ENCODE measurements at places on chromosomes 11 and 22.

DNA sequence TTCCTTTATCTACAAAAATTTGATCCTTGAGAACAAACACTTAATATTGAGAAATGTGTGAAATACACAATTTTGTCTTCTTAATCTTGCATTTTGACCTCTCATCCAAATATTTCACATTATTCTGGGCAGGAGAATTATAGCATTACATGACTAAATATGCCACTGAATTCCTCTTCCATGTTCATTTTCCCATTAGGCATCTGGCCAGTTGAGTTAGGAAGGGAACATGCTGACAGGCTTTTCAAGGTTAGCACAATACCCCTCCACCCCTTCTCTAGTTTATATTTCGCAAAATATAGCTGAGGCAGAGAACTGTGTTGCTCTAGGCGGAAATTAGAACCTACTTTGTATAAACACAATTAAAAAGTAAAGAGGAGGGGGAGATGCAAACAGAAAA is 271.7 kb upstream of the ZC3H12C start:
- DNase-seq, result no peak

- DNase-seq, result no peak
These were observed 62.7 kb downstream of the SPECC1L start for GRCh38 chr22:24333301-24333700.

DNA sequence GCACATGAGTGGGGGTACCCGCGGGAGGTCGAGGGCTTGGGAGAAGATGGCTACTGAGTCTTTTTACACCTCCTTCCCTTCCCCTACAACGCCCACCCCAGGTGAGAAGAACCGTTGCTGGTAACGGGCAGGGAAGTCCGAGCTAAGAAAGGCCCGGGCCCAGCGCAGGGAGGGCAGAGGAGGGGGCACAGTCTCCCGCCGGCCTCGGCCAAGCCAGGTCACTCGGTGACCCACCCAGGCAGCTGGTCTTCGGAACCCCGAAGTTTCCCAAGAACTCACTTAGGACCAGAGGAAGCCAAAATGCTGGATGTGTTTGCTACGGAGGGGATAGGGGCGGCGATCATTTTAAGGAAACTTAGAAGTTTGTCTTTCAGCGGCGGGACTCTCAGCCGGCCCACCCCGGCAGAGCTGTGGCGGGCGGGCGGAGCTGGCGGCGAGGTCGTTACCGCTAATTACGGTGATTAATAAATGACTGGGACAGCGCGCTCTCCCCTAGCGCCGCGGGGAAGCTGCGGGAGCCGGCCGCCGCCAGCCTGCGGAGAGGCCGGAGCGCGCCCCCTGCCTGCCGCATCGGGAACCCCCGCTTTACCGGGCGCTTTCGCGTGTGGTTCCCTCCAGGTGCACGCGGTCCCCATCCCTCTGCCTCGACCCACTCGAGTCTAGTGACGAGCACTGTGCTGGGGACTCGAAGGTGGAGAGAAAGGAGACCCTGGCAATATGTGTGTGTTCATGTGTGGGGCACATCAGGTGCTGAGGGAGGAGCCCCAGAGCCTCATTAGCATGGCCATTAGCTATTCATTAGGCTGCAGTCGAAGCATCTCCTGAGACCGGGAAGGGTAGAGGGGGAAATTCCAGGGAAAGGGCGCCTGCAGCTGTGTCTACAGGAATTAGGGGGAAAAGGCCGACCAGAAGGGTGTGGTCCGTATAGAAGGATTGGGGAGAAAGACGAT is 945 bp downstream of the ROBO3 start:
- peak; percentile 80 for DNase-seq

DNA sequence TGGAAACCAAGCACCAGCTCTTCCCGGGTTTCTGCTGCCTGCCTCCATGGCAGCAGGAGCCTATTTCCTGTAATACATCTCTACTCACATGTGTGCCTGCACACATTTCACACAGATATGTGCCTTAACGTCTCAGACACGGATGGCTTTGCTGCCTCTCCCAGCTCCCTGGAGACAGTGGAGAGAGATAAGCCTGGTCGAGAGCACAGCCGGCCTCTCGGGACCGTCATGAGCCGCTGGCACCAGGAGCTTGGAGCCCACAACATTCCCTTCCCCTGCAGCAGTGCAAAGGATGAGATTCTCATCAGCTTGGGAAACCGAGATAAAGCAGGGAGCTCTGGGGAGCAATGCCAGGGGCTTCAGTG is 587.7 kb downstream of the BRD1 start:
- no peak for DNase-seq

DNA sequence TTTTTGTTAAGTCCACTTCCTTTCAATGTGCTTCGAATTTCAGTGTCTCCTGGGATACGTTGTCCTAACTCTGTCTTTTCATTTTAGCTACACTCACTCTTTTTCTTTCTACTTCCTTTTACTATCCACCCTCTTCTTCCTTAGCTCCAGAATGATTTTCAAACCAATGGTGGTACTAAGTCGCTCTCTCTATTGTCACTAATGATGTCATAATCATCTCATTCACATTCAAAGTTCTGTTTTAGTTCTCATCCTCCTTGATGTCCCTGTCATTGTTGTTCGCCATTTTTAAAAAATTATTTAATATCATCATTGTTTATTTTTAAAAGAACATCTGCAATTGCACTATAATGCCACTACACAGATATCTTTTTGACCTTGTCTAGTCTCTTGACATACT is 47.3 kb downstream of the NNMT start:
- DNase-seq, result no peak

GRCh38 chr11:60129853-60130252 is 41.4 kb downstream of the MS4A2 start:
- DNase-seq, result no peak

DNA sequence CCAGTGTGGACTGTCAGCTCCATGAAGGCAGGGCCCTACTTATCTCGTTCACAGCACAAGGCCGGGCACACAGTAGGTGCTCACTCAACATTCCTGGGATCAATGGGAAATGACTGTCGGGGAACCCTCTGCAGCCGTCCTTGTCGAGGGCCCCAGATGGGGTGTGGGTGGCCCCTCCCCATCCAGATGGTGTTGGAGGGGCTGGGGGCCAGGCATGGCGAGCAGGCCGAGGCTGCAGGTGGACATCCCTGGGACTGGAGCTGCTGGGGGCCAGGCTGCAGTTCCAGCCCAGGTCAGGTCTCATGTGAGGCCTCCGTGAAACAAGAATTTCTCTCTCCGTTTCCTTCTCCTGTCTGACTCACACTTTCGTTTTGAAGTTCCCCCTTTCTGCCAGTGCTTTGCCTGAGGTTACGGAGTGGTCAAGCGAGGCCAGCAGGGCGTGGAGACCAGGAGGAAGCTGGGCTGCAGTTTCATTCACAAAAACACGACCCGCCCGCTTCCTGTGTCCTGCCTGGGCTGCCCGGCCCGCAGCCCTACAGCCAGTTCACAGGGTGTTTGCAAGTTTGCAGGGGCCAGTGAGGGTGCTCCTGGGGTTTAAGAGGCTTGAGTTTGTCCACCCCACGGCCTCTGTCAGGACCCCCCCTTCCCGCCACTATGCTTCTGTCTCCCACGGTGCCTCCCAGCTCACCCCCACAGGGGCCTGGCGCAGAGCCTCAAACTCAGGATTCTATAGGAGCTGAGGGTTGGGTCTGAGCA is 4.5 kb downstream of the MYEOV start:
- no peak for DNase-seq

DNA sequence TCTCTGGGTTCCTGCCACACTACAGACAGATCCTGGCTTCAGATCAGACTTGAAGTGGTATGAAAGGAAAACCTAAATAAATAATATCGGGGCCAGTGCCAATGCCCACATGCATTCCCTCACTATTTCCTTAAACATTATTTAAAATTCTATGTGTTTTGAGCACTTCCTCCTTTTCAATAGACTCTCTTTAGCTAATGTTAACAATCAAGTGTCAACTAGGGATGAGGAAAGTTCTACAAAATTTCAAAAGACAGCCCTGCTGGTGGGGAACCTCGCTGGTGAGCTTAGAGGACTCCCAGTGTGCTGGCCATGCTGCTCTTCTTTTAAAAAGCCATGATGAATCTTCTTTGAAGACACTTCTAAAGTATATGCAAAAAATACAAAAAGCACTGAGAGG is 87.5 kb downstream of the ENTHD1 start:
- DNase-seq, result no peak

- no peak for DNase-seq
These were observed 12.0 kb upstream of the FOLR1 start for GRCh38 chr11:72179804-72180396.

DNA sequence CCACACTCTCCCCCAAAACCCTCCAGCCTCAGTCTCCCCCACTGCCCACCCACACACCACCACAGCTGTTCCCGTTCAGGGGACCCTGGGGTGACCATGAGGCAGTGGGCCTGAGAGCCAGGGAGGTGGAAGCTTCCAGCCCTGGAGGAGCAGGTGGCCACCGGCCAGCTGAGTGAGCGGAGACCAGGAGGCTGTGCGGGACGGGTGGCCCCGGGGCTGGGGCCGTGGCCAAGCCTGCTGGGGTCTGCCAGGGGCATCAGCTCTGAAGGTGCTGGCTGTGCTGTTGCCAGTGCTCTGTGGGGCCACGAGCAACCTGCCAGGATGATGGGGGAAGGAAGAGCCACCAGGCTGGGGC is 26.0 kb downstream of the OSBPL5 start:
- no peak for DNase-seq

GRCh38 chr11:46066335-46066734 is 54.9 kb downstream of the PHF21A start:
- DNase-seq, result no peak

- DNase-seq, result no peak
These were observed 11.4 kb downstream of the UBE4A start for GRCh38 chr11:118370774-118371173.

- DNase-seq, result no peak
These were observed 226.4 kb downstream of the FAT3 start for GRCh38 chr11:92451063-92451462.

DNA sequence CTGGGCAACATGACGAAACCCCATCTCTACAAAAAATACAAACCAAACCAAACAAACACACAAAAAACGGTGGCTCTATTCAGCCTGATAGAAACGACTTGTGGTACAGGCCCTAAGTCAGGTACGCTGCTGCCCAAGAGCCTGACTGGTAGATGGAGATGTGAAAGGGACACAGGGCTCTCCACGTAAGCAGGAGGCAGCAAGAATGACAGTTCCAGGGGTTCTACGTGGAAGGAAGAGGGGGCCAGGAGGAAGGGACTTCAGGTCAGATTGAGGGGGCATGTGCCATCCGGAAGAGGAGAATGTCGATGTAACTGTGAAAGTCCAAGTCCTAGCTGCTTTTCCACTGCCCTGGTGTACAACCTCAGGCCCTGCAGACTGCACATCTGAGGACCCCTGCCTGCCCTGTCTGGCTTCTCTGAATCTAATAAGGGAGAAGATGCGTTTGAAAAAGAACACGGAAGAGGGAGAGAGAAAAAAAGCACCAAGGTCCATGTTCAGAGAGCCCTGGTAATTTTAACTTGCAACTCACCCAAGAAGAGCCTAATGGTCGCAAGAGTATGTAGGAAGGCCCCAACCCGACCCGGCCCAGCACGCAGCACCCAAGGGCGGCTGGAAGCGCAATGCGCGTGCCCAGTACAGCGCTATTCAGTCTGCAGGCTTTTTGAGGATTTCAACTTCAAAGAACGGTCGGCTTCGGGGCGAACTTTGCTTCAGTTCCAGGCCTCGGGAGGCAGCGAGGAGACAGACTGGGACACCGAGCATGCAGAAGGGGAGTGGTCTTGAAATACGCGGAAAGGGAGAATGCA is 909 bp upstream of the ZNRD2 start:
- DNase-seq, result no peak

GRCh38 chr11:124442442-124442841 is 3.1 kb downstream of the OR8B8 start:
- no peak for DNase-seq

DNA sequence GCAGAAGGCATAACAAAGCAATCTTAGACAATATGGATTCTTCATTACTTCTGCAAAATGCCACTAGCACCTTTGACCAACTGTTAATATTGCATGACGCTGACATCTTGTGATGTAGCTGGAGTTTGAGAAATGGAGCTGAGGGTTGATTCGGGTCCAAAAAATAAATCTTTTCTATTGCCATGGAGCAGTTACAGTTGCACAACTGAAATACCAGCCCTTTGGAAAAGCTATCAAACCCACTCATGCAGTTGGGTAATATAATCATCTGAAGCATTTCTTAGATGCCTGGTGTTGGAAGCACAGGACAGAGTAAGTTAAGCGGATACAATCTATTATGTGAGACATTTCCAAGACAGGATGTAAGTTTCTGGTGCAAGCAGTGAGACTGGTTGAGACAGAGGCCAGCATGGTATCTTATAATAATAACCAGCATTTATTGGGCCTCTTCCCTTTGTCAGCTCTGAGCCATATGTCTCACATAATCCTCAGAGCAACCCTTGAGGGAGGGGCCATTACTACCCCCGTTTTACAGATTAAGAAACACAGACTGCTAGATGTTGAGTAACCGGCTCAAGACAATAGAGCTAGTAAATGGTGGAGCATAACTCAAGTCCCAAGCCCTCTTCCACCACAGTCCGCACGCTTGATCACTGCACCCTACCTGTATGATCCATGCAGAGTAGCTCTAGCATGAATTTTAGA is 74.9 kb upstream of the CAPRIN1 start:
- no peak for DNase-seq

DNA sequence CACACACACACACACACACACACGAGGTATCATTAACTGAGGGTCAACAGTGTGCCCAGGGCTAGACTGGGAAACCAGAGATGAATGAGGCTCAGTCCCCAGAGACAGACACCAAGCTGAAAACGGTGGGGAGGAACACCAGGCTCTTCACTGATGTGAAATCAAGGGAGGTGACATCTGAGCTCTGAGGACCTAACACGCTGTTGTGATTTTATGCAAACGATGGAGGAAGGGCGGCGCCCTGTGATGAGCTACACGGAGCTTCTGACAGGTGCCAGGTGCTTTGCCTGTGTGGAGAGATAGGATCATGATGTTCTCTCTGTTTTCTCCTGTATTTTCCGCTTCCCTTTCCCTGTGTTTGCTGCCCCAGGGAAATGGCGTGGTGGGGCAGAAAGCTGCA is 6.5 kb upstream of the CYB5R3 start:
- no peak for DNase-seq

- DNase-seq, result no peak
These were observed 52.4 kb downstream of the CACNA1I start for GRCh38 chr22:39622881-39623367.

DNA sequence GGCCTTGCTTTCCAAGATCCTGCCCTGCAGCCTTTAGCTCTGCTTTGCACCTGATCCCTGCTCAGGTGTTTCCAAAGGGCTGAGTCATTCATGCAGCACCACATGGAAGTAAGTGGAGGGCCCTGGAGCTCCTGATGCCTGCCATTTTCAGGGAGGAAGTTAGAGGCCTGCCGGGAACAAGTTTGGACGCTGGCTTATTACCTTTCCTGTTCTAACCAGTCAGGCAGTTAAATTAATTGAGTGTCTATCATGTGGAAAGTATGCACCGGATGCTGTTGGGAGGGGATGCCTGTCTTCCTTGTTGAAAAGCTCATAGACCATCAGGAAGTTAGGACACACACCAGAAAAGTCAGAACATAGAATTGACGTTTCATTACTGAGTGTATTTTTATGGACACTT is 73.7 kb upstream of the PLET1 start:
- no peak for DNase-seq

DNA sequence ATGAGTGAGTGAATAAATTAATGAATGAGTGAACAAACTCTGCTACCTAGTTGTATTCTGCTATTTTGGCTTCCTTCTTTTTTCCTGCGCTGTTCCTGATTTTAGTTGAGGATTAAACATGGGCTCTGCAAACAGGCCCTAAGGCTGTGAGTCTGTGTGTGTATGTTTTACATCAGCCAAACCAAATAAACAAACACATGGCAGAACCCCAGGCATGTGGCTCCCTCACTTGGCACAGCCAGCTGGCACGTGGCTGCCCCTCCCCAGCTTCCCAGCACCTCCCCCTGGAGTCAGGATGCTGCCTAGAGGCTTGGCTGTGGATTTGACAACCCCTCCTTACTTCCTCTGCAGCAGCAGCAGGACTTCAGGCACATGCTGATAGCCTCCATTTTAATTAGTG is 593.2 kb downstream of the INSC start:
- DNase-seq, result no peak

Data from mesothelial cell of epicardium (in vitro differentiated cells).